ENCODE measurements at places on chromosomes 1 and 21.

DNA sequence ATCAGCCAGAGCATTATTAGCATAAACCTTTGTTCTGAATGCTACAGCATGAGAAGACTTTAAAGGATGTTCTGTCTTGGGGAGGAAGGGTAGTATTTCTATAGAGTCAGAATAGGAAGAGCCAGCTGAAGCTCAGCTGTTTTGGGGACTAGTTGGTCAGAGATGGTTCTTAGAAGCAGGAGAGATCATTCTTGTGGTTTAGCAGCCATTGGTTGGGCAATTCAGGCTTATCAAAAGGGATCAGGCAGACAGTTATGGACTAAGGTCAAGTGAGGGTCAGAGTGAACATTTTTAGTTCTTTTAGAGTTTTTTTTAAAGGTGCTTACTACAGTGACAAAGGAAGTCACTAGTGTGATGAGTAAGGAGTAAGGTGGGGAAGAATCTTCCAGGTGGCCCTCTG lies 245.5 kb downstream of the RPS6KC1 start:
- DNase-seq: no peak

GRCh38 chr1:149986486-149987296 lies 23.8 kb downstream of the OTUD7B start:
- DNase-seq: no peak

GRCh38 chr1:198101716-198102453 lies 54.9 kb upstream of the NEK7 start:
- no peak for DNase-seq

DNA sequence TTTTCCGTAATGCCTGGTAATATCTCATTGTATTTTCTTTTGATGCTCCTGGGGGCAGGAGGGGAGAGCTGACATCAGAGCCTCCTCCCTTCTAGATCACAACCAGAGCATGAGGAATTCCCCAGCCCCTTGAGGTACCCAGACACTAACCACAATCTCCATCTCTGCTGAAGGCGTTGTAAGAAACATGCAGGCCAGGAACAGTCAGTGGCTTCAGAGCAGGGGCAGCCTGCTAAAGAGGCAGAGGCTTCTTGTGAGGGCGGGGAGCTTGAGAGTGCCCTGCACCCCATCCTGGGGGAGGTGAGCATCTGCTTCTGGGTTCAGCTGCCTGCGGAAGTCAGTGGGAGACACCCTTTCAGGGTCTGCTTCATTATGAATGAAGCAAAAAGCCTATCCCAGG lies 19.0 kb downstream of the MAPKAPK2 start:
- no peak for DNase-seq

- peak; percentile 85 for DNase-seq
Observed at GRCh38 chr1:159925719-159926078, 392 bp upstream of the TAGLN2 start.

- DNase-seq: no peak
Observed at GRCh38 chr1:225418059-225418458, 9.8 kb downstream of the LBR start.

- no peak for DNase-seq
Observed at GRCh38 chr1:244010703-244011123, 40.4 kb upstream of the ZBTB18 start.

DNA sequence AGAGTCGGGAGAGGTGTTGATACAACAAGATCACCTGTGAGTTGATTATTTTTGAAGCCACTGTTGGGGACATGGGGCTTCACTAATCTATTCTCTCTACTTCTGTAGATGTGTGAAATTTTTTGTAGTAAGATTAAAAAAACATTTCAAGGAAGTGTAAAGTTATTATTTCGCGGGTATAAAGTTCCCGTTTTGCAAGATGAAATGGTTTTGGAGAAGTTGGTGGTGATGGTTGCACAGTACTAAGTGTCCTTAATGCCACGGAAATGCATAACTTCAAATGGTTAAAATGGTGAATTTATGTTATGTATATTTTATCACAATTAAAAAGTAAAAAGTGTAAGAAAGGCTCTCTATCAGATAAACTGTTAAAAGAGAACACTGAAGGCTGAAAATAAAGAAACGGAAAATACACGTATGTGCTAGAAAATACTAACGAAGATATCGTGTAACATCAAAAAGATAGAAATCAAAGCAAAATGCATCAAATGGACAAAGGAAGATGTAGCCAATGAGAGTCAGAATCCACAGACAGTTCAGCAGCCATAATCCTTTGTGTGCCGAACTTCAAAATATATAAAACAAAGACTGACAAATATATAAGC lies 2.9 kb upstream of the ITGB2 start:
- no peak for DNase-seq

DNA sequence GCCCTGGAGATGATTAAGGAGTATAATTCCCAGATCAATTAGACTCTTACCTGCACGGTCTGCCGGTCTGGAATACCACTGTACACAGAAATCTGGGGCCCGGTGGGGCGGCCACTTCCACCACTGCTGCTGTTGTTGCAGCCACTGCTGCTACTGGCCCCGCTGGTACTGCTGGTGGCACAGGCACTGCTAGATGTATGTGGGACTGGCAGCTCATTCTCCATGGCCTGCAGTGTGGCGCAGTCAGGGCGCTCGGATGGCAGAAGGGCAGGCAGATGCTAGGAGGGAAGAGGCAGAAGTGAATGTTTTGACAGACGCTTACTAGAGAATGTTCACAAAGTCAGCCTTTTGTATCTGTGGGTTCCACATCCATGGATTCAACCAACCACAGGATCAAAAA lies 54.4 kb upstream of the A3GALT2 start:
- DNase-seq: no peak

- DNase-seq: no peak
Observed at GRCh38 chr1:117110774-117111173, 10.8 kb downstream of the TRIM45 start.

GRCh38 chr1:58031416-58031815 lies 515.1 kb downstream of the OMA1 start:
- DNase-seq: no peak
